ENCODE measurements at places on chromosomes 7 and 10.

- no peak for DNase-seq
Observed at GRCh38 chr7:39304668-39305405, 261.4 kb upstream of the YAE1 start.

- no peak for DNase-seq
Observed at GRCh38 chr7:127532736-127533135, 52.7 kb downstream of the GCC1 start.

DNA sequence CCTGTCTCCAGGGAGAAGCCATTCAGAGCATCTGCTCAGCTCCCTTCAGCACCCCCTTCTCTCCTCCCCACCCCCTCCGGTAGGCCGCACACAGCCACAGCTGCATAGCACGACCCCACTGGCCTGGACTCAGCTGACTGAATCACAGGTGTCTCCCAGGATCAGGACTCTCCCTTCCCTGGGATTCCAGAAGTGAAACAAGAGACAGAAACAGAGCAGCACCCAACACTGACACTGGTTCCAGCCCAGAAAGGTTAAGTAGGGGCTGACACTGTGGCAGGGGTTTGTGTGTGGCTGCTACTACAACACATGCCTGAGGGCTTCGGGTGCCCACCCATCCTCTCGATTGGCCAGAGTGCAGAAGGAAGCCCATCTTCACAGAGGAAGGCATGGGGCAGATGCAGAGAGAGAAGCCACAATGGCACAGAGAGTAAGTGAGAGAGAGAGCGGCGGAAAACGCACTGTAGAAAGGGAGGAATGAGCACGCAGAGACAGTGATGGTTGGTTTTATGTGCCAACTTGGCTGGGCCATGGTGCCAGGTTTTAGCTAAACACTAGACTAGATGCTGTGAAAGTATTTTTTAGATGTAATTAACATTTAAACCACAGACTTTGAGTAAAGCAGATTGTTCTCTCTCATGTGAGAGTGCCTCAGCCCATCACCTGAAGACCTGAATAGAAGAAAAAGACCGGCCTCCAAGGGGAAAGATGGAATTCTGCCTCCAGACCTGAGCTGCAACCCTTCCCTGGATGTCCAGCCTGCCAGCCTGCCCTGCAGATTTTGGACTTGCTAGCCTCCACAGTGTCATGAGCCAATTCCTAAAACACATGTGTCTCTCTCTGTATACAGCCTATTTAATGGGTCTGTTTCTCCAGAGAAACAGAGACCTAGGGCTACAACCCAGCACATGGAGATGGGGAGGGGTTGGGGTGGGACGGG lies 107.5 kb downstream of the GRB10 start:
- no peak for DNase-seq

DNA sequence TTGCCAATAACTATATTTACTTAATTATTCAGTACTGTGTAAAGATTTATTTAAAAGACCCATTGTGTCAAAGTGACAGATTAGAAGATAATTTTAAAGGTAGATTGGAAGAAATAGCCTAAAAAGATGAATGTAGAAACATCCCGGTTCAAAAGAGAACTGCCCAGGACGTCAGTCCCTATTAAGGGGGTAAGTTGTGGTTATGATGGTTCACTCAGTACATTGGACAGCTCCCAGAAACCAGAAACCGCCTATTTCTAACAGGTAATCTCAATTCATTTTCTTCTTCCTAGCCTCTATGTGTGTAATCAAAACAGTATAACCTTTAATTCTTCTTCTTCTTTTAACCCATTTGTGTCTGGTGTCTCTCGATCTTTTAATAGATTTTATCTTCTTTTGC lies 1.5 kb upstream of the FERD3L start:
- DNase-seq: no peak

GRCh38 chr10:13882119-13882711 lies 295.4 kb downstream of the PRPF18 start:
- DNase-seq: peak; percentile 72

DNA sequence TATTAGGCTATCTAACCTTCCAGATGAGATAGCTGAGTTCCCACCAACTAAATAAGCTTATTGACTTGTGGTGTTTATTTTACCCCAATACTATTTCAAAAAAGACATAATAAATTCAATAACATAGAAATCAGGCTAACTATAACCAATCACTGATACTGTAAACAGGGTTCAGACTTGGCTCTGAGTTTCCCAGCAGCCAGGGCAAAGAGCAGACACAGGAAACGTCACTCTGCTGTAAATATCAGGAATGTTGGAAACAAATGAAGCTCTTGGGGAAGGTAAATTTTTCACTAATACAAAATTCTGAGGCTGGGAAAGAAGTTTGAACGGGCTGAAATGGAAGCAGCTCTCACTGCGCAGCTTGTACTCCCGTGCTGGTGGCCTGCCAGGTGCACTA lies 114.6 kb downstream of the GALNT11 start:
- DNase-seq: no peak

- DNase-seq: no peak
Observed at GRCh38 chr7:30681331-30681797, 892 bp downstream of the CRHR2 start.

- DNase-seq: no peak
Observed at GRCh38 chr10:78765726-78766335, 302.9 kb upstream of the ZMIZ1 start.

- DNase-seq: no peak
Observed at GRCh38 chr10:61542596-61542995, 89.4 kb upstream of the TMEM26 start.

DNA sequence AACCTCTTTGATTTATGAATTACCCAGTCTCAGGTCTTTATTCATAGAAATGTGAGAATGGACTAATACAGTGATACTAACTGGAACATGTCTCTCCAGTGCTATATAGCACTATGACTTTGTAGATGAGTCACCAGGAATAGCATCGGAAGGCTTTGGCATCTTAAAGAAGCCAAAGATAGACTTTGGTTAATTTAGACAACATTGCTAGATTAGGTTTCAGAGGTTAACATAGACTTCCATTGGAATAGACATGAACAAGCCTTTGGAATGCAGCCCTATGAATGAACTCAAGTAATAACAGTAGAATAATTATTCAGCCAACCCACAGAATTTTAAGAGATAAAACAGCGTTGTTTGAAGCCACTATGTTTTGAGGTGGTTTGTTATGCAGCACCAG lies 169.2 kb downstream of the HGF start:
- DNase-seq: peak; percentile 7

- no peak for DNase-seq
Observed at GRCh38 chr7:143289421-143289820, 1.3 kb downstream of the CASP2 start.

DNA sequence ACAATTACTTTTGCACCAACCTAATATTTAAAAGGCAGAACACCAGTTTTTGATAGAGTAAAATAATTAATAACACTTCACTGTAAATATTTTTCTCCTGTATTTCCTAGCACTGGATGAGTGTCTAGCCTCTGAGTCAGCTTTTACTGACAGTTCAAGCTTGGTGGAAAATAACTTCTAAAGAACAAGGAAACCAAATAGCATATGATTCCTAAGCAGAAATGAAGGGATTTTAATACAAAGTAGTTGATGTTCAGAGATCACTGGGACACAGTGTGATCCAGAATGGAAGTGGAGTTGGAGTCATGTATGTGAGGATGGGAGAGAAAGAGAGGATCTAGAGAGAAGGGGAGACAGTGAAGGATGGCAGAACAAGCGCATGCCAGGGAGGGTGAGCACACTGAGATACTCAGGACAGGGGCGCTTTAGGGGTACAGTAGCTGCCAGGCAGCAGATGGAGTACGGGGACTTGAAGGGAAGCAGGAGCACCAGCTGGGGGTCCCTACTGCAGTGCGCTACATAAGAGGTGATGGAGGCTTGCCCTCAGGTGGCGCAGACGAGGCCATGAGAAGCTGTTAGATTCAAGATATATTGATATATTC lies 117.9 kb upstream of the KLF6 start:
- DNase-seq: peak; percentile 35

DNA sequence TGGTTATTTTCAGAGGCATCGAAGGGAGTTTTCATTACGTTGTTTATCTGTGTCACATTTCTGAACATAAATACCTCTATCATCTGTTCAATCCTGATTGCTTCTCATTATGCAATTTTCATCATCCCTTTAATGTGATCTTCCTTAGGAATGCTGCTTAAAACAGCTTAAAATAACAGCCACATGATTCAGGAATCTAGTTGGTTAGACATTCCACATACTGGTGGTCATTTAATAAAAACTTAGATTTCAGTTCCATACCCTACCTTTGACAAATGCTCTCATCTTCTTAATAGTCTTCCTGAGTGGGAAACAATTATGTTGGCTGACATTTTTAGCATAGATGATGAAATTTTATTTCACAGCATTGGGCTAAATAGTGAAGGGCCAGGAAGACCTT lies 191.3 kb upstream of the CDCA7L start:
- peak; percentile 27 for DNase-seq

- no peak for DNase-seq
Observed at GRCh38 chr7:70319057-70319456, 720.8 kb downstream of the AUTS2 start.

GRCh38 chr10:116287906-116288501 lies 15.0 kb upstream of the GFRA1 start:
- peak; percentile 51 for DNase-seq

- no peak for DNase-seq
Observed at GRCh38 chr10:29757551-29758297, 123.0 kb upstream of the SVIL start.

GRCh38 chr7:106679153-106679931 lies 18.4 kb upstream of the CCDC71L start:
- peak; percentile 36 for DNase-seq

DNA sequence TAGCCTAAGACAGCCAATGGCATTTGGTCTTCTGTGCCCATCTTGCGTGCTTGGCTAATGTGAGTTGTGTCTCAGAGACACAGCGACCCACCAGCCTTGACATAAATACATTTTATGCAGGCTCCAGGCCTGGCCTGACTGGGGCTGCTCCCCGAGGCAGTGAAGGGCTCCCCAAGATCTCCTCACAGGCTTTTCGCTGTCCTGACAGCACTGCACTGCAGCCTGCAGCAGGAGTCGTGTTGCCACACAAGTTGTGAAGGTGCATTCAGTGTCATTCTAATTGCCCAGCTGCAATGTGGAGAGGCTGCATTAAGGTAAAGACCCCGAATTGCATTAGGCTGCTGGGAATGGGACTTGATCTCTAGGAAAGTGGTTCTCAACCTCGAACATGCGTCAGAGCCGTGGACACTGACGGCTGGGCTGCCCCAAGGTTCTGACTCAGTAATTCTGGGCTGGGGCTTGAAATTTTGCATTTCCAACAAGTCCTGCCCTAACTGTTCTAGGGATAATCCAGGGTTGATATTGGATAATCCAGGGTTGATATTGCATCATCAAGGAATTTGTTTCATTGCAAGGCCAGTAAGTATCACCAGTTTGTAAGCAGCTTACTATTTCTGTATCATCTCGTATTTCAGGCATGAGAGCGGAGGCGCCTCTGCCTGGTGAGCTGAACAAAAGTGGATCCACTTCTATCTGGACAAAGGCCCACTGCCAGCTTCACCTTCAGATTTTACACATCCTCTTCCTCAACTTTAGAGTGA lies 108.7 kb upstream of the INSIG1 start:
- peak; percentile 40 for DNase-seq

- no peak for DNase-seq
Observed at GRCh38 chr7:99929730-99930053, 272 bp upstream of the GJC3 start.

DNA sequence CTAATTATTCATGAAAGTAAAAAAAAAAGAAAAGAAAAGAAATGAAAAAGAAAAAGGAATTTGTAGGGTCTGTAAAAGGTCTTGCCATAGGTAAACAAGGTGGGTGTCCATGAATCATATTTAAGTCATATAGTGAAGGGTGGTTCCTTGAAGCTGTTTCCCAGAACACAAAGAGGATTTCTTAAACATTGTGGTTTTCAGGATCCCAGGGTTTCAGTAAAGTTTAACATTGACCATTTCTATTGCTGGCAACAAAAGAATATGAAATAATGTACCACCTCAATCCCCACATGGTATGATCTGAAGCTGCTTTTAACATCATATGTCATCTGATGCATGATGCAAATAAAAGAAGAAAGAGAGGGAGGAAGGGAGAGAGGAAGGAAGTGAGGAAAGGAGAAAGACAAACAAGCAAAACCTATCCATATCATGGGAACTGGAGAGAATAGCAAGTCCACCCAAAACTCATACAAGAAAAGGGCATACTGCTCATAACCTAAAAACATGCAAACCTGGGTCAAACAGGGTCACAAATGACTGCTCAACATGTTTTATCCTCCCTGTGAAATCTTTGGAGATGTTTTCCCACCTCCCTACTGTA lies 663.5 kb downstream of the SORCS1 start:
- DNase-seq: no peak

GRCh38 chr7:44565097-44565794 lies 8.5 kb downstream of the DDX56 start:
- DNase-seq: peak; percentile 86

GRCh38 chr10:116809483-116810119 lies 39.7 kb upstream of the ENO4 start:
- peak; percentile 42 for DNase-seq

DNA sequence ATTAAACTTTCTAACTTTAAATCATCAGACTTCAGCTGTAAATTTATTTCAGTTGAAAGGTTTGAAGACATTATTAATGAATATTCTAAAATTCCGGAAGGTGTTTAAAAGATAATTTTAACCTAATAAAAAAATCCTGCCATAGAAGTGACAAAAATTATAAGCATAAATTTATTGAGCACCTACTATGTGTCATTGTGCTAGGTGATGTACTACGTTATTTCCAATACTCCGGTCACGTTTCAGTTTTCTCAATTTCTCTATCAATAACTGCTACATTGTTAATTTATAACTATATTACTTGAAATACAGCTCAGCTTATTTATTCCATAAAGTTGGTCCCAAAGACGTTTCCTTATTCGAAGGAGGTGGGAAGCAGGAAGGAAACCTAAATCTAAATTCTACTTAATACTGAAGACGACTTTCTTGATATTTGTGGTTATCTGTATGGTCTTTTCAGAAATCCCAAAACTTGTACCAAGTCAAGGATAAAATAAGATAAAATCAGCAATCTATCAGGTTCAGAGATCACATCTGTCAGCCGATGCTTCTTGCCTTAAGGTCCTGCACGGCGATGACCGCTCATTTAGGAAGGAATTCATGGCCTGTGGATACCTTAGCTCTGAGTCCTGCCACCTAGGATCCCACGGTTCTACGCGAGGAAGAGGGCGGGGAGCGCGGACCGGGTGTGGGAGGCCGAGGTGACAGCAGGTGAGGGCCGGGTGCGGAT lies 1.2 kb upstream of the ZEB1 start:
- DNase-seq: no peak

- DNase-seq: no peak
Observed at GRCh38 chr7:155753446-155753965, 58.8 kb downstream of the SHH start.

- no peak for DNase-seq
Observed at GRCh38 chr7:141685285-141686023, 16.5 kb downstream of the DENND11 start.

- no peak for DNase-seq
Observed at GRCh38 chr7:69591805-69592204, 6.5 kb upstream of the AUTS2 start.

GRCh38 chr7:145105561-145105960 lies 269.7 kb upstream of the TPK1 start:
- no peak for DNase-seq

DNA sequence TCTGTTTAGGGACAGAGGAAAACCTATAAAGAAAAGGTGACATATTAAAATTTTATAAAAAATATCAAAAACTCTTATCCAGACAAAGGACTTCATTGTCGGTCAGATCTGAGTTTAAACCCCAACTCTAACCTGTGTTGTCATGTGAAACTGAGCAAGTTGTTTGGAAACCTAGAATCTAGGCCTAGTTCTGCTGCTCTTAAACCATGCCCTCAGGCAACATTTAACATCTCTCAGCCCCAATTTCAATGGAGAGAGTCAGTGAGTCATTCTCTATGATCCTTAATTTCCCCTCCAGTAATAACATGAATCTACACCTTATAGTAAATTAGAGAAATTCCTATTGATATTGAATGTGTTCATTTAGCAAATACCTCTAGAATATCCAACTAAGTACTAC lies 192.3 kb downstream of the IMMP2L start:
- no peak for DNase-seq
